ENCODE measurements at places on chromosomes 3 and 15.

- no peak for DNase-seq
Measured at GRCh38 chr3:37477711-37478487, 303.5 kb upstream of the LRRFIP2 start.

- DNase-seq, result no peak
Measured at GRCh38 chr3:32126305-32127015, 20.0 kb downstream of the GPD1L start.

GRCh38 chr15:89177633-89178306 is 43.6 kb downstream of the RLBP1 start:
- peak; percentile 31 for DNase-seq

GRCh38 chr15:95494971-95495541 is 835.4 kb upstream of the NR2F2 start:
- no peak for DNase-seq

- DNase-seq, result no peak
Measured at GRCh38 chr3:160210799-160211221, 14.4 kb upstream of the C3orf80 start.

GRCh38 chr3:10757021-10757820 is 58.8 kb upstream of the SLC6A11 start:
- no peak for DNase-seq

GRCh38 chr15:93997071-93997658 is 234.2 kb upstream of the MCTP2 start:
- DNase-seq, result no peak

DNA sequence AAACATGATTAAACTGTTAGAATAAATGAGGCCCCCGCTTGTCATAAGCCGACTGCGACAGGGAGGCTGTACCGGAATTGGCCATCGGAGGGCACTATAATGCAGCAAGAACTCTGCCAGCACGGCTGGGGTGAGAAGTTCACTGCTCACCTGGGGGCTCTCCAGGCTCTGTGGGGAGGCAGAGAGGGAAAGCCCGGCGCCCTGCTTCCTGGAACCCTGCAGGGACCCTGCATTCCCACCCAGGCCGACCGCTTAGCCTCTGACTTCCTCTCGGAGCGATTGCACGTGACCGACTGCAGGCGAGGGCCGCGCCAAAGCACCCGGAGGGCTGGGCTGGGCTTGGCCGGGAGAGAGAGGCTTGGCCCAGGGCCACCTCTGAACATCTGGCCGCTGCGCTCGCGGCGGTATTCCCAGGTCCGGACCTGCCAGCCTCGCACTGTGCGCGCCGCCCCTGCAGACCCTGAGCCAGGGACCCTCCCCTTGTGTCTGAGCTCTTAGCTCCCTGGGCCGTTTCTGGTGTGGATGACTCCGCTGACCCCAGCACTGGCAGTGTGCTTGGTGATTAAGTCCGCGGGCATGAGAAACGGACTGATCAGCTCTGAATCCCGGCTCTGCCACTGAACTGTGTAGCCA is 26.2 kb downstream of the DRD3 start:
- DNase-seq, result peak; percentile 76

- no peak for DNase-seq
Measured at GRCh38 chr3:133472889-133473288, 73.0 kb downstream of the BFSP2 start.

GRCh38 chr3:87501076-87501475 is 224.7 kb upstream of the POU1F1 start:
- DNase-seq, result no peak

- DNase-seq, result no peak
Measured at GRCh38 chr3:47772788-47773187, 8.9 kb downstream of the SMARCC1 start.

- no peak for DNase-seq
Measured at GRCh38 chr3:123586968-123587367, 2.1 kb upstream of the HACD2 start.

- DNase-seq, result no peak
Measured at GRCh38 chr15:26872206-26872605, 5.3 kb downstream of the GABRA5 start.

DNA sequence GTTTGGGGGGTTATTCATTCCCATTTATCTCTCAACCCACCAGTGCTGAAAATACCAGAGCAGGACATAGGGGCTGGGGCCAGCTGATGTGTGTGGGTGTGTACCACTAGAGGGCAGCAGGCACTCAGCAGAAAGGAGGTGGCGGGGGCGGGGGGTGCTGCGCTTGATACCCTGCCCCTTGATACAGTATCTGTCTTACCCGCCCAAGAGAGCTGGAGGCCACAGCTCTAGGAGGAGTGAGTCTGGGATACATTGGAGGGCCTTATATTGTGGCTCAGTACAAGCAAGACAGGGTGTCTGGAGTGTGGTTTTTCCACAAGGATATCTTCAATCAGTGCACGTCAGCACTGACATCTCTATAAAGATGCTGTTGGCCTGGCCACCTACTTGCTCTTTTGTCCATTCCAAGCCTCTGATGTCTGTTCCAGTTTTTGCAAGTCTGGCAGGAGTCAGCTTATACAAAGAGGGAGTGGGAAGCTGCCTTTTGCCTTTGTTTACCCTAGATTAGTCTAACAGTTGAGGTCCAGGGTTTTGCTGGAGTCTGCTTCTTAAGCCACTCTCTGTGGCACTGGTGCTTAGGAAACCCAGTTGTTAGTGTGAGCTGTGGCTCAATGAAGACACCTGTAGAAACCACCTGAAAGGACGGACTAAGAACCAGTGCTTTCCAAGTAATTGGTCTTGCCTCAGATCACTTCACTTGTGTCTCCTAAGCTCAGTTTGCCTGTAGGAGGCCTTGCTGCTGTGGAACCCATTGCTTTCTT is 1.5 kb upstream of the RBM15B start:
- peak; percentile 23 for DNase-seq

GRCh38 chr15:51193526-51193925 is 98.8 kb upstream of the TNFAIP8L3 start:
- DNase-seq, result no peak

DNA sequence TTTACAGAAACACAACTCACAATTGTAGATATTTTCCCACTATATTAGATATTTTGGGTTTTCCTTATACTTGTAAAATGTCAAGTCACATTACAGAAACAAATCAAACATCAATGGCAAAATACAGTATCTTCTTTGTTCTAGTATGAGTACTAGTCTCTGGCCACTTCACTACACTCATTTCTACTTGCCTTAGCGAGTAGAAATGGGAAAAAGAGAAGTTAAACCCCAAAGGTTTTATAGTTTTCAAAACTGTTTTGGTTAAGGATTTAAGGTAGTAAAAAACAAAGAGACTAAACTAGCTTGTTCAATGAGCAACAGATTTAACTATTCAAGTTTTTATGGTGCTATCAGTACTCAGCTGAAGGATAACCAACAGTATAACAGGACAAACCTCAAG is 81.7 kb downstream of the BTD start:
- no peak for DNase-seq

GRCh38 chr3:66106788-66107187 is 68.1 kb upstream of the MAGI1 start:
- DNase-seq, result no peak

- DNase-seq, result no peak
Measured at GRCh38 chr15:81506071-81506470, 132.1 kb upstream of the TMC3 start.

DNA sequence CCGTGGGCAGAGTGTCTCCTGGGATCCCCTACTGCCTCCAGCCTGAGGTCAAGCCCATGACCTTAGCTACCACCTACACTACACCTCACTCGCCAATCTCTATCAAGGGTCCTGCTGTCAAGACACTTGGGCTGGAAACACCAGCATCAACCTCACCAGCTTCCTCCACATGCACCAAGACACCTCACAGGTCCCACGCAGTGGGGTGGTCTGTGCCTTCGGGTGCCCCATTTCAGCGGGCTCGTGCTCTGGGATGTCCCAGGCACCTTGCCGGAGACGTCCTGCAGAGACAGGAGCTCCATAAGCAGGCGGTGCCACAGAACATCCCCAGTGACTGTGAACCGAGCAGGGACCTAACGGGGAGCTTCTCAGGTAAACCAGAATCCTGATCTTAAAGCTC is 20.0 kb downstream of the CYFIP1 start:
- no peak for DNase-seq

DNA sequence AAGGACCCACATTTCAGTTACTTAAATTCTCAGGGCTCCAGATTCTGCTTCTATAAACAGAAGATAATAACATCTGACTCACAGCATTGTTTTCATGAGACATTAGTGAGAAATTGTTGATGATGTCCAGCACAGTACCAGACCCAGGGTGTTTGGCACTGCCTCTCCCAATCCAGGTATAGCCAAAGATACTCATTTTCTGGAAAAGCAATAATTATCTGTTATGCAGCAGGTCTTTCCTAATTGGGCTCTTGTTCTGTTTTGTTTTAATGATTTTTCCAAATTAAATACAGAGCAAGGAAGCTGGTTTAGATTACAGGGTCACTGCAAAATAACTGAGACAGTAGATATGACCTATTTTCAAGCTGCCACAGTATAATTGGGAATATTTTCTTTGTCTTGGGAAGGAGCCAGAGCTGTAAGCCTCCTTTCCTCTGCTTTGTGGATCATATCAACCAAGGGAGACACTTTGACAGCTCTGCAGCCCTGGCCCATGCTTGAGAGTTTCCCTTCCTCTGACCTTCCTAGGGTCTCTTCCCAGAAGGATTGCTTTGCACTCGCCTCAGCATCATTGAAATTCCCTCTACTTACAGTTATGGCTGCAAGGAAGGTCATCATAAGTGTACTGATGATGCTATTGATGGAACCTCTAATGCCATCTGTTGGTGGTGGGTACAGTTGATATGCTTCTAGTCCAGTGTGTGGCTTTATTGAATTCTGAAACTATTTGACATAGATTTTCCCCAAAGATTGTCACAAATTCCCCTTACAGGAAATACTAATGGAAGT is 522.4 kb upstream of the ADAMTS9 start:
- DNase-seq, result no peak

DNA sequence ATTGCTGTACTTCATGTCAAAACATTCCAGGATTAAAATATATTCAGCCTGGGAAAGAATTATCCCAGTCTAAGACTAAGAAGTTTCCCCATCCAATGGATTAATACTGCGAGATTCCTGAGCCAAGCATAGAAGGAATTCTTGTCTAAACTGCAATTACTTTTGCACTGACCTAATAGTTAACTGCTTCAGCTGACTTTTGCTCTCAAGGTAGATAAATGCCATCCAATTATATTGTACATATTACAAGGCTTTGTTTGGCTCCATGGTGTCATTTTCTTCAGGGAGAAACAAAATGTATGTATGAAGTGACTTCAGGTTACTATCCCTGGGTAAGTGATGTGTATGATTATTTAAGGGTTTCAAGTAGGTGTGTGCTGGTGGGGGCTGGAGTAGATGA is 6.1 kb upstream of the IFT57 start:
- no peak for DNase-seq

DNA sequence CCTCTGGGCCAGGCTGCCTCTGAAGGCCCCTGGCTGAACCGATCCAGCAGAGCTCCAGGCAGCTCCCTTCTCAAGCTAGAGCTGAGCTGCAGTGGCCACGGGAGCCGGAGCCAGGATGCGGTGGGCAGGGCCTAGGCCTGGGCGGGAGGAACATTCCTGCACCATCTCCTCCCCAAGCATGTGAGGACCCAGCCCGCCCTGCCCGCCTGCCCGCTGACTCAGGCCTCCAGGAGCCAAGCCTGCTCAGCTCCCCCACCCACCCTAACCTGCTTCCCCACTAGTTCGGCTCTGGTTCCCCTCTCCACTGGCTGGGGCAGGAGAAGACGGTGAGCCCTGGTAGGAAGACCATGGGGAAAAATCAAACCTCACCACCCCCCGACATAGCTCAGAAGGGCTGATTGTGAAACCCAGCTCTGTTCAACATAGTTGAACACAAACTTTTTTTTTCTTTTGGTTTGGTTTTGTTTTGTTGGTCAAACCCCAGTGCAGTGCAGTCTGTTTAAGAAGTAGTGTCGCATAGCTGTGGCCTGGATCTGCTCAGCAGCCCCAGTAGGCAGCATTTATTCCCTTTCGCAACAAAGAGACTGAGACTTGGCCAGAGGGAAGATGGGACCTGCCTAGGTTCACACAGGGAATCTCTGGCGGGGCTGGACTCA is 13.5 kb downstream of the SNX33 start:
- no peak for DNase-seq

GRCh38 chr3:84165328-84165727 is 793.5 kb upstream of the CADM2 start:
- DNase-seq, result no peak

GRCh38 chr15:77120576-77120975 is 49.7 kb upstream of the TSPAN3 start:
- DNase-seq, result no peak

DNA sequence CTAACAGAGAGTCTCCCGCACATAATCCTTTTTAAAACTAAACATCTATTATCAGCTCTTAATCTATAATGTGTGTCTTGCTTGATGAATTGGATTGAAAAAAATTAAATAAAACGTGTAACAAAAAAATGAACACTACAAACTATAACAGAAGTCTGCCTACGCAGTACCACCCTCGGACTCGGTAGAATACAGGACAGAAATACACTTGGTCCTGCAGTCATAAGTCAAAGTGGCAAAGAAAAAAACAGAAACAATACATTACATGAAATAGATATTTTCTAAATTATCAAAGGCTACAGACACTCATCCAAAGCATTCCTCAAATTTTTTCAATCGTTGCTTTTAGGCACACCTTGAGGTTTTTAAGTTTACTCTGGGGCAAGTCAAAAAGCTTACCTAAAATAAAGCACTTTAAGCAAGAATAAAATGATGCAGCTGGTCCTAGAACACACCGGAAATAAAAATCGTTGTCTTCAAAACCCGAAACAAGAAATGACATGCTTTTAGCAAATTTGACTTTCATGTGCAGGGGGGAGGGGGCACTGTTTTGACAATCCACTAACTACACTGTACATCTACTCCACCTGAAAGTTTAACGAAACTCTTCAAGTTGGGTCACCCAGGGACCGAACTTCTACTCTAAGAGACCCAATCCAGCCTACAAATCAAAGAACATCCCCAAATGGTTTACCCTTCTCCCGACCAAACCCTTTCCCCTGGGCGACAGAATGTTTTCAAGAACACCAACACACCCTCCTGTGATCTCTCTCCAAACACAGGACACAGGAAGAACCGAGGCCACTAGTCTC is 1.3 kb downstream of the ADAM10 start:
- no peak for DNase-seq

DNA sequence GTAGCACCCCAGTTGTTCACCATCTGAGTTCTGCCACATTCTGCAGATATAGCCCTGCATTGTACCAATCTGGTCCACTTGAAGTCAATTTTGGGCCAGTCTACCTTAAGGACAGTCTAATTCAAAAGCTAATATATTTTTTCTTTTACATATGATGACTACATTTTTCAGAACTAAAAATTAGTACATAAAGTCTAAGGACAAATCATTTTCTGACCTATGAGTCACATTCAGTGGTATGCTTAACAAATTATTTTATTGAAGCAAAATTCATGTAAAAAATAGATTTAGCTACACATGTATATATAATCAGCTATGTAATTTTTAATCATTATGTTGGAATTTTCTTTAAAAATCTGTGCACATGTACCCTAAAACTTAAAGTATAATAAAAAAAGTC is 52.1 kb upstream of the IL12A start:
- DNase-seq, result no peak

- DNase-seq, result no peak
Measured at GRCh38 chr3:189632242-189632641, 1.1 kb downstream of the TP63 start.

- no peak for DNase-seq
Measured at GRCh38 chr3:192851821-192852372, 65.8 kb downstream of the MB21D2 start.

GRCh38 chr3:25151281-25151902 is 276.7 kb upstream of the RARB start:
- no peak for DNase-seq

- no peak for DNase-seq
Measured at GRCh38 chr15:67042551-67043142, 22.8 kb upstream of the SMAD3 start.
